ENCODE measurements at places on chromosomes 2 and 18.

DNA sequence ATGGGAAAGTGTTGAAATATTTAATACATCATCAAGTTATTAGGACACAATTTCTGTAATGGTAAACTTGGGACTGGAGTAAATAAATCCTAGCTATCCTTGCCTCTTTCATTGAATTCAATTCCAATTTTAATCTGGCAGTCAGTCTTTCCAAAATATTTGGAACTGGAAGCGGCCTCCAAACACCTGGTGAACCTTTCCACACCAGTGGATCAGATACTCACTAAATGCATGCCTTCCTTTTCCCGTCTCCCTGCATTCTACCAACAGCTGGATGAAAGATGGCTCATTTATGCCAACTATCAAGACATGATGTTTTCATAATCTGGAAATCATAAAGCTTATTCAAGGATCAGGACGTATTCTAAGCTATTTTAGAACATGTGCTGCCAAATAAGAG, 488.2 kb upstream of the SPHKAP start:
- DNase-seq = no peak

- no peak for DNase-seq
Measured at GRCh38 chr2:33313039-33313438, 163.4 kb upstream of the RASGRP3 start.

DNA sequence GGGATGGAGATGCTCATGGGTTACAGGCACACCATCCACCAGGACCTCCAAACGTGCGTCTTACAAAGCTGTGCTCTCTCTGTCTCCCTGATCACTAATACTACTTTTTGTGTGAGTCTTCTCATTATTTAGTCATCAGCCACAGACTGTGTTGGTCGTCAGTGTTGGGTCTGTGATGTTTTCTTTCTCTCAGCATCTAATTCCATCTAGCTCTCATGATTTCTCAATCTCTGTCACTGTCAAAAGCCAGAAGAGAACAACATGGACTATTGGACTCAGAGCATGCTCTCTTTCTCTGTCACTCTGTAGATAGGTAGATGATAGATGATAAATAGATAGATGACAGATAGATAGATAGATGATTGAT, 6.0 kb upstream of the ARL4C start:
- DNase-seq = no peak

DNA sequence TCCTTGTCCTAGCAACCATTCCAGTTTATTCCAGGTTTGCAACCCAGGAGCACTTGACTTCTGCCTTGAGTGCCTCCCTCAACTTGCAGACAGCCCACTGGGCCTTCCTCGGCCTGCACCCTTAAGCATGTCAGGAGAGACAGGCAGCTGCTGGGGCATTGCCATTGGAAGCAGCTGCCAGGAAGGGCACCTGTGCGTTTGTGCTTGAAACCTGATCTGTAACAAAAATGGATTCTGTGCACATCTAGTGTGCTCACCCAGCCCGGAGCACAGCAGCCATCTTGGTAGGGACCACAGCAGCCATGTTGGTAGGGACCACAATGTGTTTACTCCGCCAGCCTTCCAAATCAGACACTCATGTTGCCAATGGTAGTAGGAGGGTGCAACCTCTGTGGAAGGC, 44.3 kb upstream of the GLI2 start:
- no peak for DNase-seq

DNA sequence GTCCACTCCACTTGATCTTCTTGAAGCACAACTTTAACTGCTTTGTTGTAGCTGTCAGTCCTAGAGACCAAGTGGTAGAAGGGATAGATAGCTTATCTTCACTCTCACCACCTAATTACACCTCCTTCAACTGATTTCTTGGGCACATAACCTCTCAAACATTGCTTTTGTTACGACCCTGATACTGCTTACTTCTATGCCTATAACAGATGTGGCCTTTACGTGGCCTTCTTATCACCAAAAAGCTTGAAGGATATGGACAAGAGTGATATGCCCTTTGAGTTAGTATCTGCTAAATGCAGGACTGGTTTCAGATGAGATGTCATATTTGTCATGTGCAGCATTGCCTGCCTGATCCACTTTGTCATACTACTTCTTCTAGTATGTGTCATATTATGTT, 847.2 kb downstream of the TDRD15 start:
- no peak for DNase-seq

DNA sequence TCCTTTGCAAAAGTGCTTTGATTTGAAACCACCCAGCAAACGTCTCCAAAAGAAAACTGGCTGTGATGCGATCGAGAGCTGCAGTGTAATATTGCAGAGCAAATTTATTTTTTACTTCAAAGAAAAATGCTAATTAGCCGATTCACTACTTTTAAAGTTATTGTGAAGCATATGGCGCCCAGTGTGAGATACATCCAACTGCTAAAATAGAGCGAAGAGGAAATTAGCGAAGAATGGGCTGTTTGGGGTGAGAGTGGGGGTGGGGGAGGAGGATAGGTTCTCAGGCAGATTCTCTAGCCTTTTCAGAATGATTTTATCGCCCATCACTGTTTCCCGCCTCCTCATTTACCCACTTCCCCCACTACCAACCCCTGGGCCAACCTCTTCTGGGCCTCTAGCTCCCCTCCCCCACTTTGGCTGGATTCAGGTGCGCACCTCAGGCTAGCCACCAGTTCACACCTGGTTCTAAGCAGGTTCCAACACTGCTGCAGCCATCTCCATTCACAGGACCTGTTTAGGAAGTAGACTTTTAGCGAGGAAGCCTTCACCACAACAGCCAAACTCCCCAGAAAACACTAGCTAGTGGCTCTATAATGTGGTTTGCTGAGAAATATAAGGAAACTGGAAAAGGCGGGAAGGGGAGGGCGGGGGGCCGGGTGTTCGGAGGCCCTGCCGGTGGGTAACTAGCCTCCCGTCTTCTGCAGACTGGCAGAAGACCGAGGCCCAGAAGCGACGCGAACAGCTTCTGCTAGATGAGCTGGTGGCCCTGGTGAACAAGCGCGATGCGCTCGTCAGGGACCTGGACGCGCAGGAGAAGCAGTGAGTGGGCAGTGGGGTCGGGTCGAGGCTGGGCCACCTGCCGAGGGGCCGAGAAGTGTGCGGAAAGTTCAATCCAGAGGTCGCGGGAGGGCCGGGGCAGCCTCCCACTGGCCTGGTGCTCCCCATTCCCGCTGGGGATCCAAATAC, 6.0 kb upstream of the OTX1 start:
- DNase-seq = no peak

- DNase-seq = no peak
Measured at GRCh38 chr18:11541179-11541578, 68.2 kb upstream of the SLC35G4 start.

GRCh38 chr2:240252872-240253511, 112.5 kb upstream of the OTOS start:
- DNase-seq = no peak

GRCh38 chr2:188628989-188629752, 337.5 kb downstream of the GULP1 start:
- DNase-seq = no peak
